ENCODE measurements at places on chromosomes 6 and 20.
A peak's percentile ranks its signal among the peaks of the same experiment; 100 is the strongest.

DNA sequence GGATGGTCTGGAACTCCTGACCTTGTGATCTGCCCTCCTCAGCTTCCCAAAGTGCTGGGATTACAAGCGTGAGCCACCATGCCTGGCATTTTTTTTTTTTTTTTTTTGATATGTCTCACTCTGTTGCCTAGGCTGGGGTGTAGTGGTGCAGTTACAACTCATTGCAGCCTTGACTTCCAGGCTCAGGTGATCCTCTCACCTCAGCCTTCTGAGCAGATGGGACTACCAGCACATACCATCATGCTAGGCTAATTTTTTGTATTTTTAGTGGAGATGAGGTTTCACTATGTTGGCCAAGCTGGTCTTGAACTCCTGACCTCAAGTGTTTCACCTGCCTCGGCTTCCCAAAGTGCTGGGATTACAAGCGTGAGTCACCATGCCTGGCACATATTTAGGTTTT, 34.3 kb downstream of the PHF20 start:
- DNase-seq, result no peak

DNA sequence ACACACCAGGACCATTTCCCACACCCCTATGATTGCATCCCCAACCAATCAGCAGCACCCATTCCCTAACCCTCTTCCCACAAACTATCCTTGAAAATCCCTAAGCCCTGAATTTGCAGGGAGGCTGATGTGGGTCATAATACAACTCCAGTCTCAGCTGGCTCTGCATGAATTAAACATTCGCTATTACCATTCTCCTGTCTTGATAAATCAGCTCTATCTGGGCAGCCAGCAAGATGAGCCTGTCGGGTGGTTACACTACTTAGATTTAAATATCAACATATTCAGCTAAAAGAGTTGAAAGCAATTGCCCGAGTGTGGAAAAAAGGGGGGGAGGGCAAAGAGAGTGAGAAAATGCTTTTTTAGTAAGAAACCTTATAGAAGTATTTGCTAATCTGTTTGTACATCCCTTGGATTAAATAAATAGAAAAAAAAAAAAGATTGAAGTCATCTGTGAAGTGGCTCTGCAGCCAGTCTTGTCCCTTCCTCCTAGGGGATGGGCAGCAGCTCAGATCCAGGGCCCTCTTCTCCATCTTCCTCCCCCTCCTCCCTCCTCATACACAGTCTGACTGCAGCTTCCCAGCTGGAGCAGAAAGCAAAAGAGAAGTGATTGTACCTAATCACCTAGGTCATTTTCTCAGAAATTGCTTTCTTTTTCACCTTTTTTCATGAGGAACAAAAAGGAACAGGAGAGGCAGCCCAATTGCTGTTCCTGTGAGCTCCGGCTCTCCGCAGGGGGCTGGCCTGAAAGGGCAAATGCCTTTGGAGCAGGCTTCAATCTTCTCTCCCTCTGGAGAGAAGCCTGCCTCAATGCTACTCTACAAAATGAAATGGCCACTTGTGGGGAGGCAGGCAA, 356.6 kb upstream of the SULF2 start:
- no peak for DNase-seq

GRCh38 chr6:83096791-83097190, 29.3 kb downstream of the DOP1A start:
- no peak for DNase-seq

- no peak for DNase-seq
Observed at GRCh38 chr20:51886341-51886740, 84.0 kb upstream of the SALL4 start.

GRCh38 chr6:71383476-71383875, 94.9 kb downstream of the OGFRL1 start:
- DNase-seq, result peak; percentile 43

- DNase-seq, result peak; percentile 44
Observed at GRCh38 chr20:62688855-62689460, 19.7 kb upstream of the NTSR1 start.

- no peak for DNase-seq
Observed at GRCh38 chr20:54188132-54188849, 14.5 kb upstream of the CYP24A1 start.

- DNase-seq, result no peak
Observed at GRCh38 chr6:38168699-38169098, 349.2 kb downstream of the ZFAND3 start.

DNA sequence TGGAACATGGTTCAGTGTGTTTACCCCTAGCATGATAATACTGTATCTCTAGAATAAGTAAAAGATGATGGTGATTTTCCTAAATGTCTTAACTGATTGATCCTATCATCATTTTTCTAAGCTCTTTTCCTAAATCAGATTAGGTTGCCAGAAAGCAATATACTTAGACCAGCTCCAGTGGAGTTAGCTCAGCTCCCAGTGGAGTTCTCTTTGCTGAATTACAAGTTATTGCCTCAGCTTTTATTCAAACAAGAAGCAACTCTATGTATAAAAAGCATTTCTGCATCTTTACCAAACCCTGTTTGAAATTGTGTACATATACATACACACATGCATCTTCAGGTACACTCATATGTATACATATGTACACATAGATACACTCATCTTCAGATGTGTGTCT, 44.9 kb downstream of the SNX9 start:
- no peak for DNase-seq

- DNase-seq, result no peak
Observed at GRCh38 chr6:49342410-49342809, 120.6 kb downstream of the MMUT start.

- DNase-seq, result no peak
Observed at GRCh38 chr20:17835934-17836300, 132.7 kb downstream of the SNX5 start.

- no peak for DNase-seq
Observed at GRCh38 chr6:91654357-91654756, 1067.5 kb upstream of the MAP3K7 start.

DNA sequence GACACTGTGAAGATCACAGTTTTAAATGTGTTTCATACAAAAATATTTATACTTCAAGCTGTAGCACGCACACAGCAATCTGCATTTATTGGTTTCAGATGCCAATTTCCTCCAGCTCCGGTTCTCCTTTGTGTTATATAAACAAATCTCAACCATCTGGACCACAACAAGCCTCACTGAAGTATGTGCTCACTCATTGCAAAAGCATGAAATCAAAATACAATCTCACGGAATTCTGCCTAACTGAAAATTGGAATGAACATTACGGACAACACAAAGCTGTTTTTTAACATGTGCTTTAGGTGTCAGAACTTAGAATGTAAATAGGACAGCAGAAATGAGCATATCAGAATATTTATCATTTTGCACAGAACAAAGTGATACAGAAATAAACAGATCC, 38.0 kb downstream of the RCAN2 start:
- DNase-seq, result no peak

GRCh38 chr20:40506537-40506939, 182.5 kb downstream of the MAFB start:
- DNase-seq, result peak; percentile 75

DNA sequence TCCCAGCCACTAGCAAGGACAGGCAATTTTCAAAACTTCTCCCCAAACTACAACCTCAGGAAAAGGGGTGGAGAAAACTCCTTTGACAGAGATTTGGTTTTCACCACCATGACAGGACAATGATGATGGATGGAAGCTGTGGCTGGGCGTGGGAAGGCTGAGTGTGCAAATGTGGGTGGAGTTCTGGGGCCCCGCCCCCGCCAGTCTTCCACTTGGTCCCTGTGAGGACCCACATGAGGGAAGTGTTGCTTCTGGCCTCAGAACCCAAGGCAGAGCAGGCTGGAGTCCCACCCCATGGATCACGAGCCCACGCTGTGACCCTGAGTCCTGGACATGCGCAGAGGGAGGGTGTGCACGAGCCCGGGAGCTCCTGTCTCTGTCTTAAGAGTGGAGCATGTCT, 21.5 kb upstream of the MRGBP start:
- peak; percentile 29 for DNase-seq

- DNase-seq, result no peak
Observed at GRCh38 chr20:34536798-34537394, 20.7 kb downstream of the DYNLRB1 start.
